H1 (cell line): ENCODE measurements at places on chromosomes 12 and 14. TPM values are rescaled to one million over a fixed set of nuclear protein-coding genes. Genes with fewer than 3 reads are reported as not detected.

DIO3 gene
- polyA plus RNA-seq: 0.17 and 0.33 TPM in 2 replicates

PSEN1 gene
- 10.1 and 12.0 TPM in 2 replicates for polyA plus RNA-seq

DNA sequence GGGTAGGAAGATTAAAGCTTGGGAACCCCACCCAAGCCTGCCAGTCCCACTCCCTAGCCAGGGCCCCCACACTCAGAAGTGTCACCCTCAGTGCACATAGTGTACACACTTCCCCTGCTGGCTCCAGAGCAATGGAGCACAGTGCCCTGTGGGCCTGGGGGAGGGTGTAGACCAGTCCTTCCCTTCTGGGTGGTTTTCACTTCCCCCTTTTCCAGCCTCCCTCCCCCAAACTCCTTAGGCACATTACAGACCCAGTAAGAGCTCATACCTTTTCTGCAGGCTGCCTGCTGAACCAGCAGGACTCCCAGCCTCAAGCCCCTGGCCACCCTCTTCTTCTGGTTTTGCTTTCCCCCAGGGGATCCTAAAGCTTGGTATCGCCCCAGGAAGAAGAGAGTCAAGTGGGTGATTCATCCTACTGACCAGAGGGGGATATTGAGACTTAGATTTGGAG is at the start of gene ZNF385A:
Gene ZNF385A (minus strand): TSS at position 143 of the 451 bp plus-strand sequence. CDS start 219 bp downstream, outside the sequence.
- DNase-seq: no peak
- H3K4me1 ChIP-seq: peaks cover 45% of the 10 kb centered on the region
- H3K36me3 ChIP-seq: peaks cover 4% of the 10 kb centered on the region; the same call in 1 of the 2 replicates
- H3K27ac ChIP-seq: peak within 1 kb of the TSS; percentile 57; the same call in 1 of the 2 replicates
- peak within 1 kb of the TSS; percentile 48 for H3K4me3 ChIP-seq

DNA sequence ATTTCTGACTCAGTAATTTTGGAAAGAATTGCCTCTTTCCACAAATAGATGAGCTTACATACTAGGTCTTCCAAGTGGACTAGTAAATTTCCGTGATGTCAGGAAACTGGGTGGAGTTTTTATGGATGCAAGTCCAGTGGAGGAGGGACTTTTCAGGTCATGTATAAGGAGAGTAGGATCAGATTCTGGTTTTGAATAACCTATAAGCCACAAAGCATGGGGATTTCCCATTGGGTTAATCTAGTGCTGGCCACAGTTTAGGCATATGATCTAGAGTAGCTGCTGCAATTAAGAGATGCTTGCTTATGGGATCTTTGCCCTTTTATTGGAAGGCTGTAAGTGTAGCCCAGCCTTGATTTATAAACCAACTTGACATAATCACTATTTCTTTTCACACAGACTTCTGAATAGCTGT is 33.8 kb downstream of the STK38L start:
- H3K27ac ChIP-seq: 0 out of 2 replicates have a peak overlapping the region, but pooled peaks have one; percentile 21
- no peak overlapping the region for H3K4me3 ChIP-seq
- H3K36me3 ChIP-seq: no peaks in the 10 kb centered on the region
- DNase-seq: no peak

DNA sequence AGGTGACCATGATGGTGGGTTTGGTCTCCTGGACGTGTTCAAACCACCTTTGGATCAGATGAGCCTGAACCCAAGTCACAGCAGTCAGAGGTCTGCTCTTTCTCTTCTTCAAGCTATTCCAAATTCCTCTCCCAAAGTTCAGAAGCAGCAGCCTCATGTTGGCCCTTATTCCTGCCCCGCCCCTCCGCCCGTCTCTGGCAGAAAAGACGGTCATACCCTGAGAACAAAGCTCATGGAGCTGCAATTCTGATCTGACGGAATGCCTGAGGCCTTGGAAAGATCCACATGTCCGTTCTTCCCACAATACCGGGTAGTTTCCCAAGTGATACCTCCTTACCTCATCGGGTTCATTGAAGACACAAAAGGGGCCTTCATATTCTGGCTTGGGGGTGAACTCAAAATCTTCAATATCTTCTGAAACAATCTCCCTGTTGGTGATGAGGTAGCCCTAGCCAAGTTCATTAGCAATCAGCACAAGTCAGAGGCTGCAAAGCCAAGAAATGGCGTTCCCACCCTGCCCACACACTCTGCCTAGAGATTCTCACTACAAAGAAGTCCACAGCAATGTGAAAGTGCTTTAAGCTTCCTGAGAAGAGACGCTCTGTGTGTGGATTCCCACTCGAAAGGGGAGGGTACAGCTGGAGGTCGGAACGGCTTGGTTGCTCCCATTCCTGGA is 11.2 kb downstream of the POLE start:
- no peak overlapping the region for H3K4me3 ChIP-seq
- H3K27ac ChIP-seq: no peak overlapping the region
- H3K36me3 ChIP-seq: peaks cover 46% of the 10 kb centered on the region
- H3K27me3 ChIP-seq: no peaks in the 10 kb centered on the region
- no peak for DNase-seq
